ENCODE measurements at places on chromosomes 5 and 9.

DNA sequence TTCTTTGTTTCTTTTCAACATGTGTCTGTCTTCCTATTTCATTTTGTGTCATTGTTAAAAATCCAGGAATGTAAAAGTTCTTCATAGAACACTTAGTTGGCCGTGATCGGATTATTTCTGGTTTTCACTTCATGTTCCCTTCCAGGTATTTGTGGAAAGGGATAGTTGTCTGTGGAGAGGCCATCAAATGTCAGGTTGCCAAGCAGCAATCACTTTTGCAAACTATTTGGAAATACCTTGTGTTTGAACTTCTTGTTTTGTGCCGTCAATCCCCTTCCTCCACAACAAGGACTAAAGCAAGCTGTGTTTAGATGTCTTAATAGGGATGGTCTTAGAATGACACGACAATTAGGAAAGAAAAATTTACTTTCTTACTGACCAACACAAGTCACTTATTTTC lies 116.9 kb upstream of the MPDZ start:
- no peak for DNase-seq

DNA sequence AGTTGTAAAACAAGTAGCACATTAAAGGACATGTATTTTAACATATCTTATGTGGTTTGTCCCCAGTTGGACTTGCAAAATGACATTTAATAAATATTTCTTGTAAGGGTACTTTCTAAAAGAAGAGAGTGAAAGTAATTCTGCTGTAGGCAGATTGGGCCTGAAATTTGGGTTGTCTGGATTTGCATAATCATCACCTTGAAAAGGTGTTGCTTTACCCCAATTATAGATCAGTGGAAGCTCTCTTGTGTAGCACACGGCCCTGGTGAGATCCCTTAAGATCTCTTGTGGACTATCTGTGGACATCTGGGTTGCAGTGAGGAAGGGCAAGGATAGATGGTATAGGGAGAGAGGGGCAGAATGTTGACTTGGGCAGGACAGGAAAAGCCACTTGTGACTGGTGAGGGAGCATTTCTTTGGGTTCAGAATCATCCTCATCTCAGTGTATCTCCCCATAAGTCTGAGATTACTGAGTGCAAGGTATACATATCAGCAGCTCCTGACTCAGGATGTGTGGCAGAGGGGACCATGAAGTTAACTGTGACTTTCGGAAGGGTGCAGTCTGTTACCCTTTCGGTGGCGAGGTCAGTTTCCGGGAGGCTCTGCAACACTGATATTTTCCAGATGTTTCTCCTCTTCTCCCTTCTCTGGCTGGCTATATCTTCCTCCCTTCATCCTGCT lies 2.0 kb upstream of the TNFAIP8 start:
- DNase-seq: no peak

DNA sequence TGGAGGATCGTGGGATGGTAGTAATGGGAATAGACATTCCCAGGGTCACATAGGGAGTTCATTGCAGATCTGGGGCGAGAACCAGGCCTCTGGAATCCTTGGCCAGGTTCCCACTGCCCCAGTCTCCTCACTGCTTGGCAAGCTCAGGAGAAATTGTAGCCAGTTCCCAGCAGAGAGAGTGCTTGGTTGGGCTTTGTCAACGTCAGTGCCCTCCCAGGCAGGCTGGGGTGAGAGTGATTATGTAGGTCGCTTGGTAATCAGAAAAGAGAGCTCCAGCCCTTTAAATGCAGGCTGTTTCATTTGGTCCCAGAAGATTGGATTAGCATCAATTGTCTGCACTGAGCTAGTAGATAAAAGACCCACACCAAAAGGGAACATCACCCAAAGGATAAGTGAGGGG lies 51.8 kb upstream of the GALNT10 start:
- DNase-seq: peak; percentile 76

DNA sequence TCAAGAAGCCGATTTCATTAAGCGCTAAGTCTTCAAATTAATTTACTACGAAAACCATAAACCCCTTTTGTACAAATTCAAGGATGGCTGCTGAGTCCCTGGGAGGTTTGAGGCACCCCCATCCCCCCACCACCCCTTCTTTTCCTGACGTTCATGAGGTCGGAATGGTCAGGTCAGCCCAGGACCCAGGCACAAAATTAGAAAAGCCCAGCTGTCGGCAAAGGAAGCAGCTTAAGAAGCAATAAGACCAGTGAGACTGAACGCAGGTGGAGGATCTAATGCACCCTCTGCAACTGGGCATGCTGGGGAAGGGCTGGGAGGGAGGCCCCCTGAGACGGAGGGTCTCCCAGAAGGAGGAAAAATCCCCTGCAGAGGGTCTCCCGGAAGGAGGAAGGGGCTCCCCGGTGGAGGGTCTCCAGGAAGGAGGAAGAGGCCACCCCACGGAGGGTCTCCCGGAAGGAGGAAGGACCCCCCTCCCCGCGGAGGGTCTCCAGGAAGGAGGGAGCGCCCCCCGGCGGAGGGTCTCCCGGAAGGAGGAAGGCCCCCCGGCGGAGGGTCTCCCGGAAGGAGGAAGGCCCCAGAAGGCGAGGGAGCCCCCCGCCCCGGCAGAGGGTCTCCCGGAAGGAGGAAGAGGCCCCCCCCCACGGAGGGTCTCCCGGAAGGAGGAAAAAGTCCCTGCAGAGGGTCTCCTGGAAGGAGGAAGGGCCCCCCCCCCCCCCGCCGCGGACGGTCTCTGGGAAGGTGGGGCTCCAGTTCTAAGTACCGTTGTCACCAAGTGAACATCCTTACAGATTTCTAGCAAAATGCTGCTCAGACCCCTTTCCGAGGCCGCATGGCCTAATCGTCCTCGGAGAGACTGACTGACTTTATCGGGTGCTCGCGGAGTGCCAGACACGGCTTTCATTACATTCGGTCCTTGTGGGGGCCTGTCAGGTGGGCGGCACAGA lies 74.4 kb upstream of the FCN1 start:
- no peak for DNase-seq

- DNase-seq: no peak
Observed at GRCh38 chr9:104899759-104900247, 28.2 kb downstream of the ABCA1 start.

DNA sequence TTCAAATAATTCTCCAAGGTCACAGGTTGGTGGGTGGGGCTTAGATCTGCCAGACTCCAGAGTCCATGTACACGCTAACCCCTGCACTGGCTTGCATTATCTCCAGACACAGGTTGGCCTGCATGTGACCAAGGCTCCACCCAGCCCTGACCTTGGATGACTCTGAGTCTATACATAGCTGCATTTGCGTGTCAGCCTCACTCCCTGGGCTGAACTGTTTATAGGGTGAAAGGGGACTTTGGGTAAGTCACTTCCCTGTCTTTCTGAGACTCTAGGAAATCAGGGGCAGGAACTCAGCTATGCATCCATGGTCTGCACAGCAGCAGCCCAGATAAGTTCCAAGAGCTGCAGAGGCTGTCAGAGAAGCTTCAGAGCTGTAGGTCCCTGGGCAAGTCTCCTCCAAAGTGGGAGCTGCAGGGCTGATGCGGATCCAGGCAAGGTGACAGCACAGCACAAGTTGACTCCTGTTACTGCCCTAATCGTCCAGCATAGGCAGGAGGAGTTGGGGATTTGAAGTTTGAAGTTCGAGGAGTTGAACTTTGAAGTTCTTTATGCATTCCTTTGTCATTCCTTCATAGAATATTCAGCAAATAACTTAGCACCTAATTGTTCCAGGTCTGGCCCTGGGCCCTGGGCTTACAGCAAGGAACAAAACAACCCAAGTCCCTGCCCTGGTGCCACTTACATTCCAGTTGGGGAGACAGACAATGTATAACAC lies 53.4 kb downstream of the SLC22A5 start:
- peak; percentile 69 for DNase-seq

DNA sequence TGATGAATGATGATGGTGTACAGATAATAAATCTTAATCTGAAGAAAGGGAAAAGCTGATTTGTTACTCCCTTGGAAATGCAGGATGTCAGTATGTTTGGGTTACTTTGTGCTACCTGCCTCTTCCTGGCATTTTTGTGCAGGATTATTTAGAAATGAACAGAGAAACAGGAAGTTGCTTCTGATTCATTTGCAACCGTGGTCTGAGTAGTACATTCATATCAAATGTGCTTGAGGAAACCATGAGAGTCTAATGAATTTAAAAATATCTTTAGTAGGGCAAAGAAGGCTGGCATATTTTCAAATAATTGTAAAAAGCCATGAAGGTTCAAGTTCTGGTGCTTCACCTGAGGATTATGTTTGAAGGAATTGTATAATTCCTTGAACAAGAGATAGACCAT lies 391.6 kb downstream of the TMEM161B start:
- no peak for DNase-seq

GRCh38 chr9:128056086-128056485 lies 11.0 kb downstream of the NAIF1 start:
- DNase-seq: no peak

DNA sequence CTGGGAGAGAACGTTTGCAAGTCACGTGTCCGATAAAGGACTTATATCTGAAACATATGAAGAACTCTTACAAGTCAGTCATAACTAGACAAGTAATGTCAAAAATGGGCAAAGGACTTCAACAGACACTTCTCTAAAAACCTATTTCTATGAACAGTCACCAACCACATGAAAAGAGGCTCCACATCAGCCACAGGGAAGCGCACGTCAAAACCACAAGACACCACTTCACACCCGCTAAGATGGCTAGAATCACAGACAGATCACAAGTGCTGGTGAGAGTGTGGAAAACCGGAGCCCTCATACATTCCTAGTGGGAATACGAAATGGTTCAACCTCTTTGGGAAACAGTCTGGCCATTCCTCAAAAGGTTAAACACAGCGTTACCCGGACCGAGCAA lies 11.5 kb upstream of the CARD9 start:
- DNase-seq: no peak

GRCh38 chr5:10607666-10608073 lies 43.8 kb downstream of the ANKRD33B start:
- DNase-seq: peak; percentile 90

DNA sequence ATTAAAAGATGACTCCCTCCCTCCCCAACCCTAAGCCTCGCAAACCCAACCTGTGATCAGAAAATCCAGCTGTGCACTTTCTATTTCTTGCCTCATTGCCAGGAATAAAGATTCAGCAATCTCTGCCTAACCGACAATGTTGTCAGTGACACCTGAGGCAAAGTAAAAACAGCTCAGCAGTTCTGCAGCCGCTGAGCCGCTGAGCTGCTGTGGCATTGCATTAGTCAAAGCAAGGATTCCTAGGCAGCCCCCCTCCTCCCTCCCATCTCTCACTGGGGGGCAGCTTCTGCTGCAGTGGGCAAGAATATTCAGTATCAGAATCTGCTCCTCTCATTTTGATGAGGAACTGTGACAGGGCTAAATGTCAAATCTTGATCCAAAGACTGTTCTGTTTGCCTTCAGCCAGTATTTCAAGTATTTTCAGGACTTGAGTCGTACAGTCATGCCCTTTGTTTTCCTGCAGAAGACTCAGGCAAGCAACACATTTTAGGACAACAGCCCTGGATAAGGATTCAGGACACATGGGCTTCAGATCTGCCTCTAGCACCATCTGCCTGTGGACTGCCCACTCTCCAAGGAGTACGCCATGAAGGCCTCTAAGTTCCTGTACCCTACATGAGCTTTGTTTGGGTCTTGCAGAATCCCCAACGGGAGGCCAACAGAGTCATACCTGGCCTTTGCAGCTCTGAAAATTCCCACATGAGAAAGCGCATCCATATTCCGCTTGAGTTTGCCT lies 41.1 kb upstream of the DAP start:
- DNase-seq: peak; percentile 28

DNA sequence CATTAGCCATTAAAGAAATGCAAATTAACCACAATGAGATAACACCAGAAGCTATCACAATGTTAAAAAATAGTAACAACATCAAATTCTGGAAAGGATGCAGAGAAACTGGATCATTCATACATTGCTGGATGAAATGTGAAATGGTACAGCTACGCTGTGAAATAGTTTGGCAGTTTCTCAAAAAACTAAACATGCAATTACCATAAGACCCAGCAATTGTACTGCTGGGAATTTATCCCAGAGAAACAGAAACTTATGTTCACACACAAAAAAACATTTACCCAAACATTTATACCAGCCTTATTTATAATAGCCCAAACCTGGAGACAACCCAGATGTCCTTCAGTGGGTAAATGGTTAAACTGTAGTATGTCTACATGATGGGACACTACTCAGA lies 592.9 kb downstream of the ZNF608 start:
- DNase-seq: no peak

DNA sequence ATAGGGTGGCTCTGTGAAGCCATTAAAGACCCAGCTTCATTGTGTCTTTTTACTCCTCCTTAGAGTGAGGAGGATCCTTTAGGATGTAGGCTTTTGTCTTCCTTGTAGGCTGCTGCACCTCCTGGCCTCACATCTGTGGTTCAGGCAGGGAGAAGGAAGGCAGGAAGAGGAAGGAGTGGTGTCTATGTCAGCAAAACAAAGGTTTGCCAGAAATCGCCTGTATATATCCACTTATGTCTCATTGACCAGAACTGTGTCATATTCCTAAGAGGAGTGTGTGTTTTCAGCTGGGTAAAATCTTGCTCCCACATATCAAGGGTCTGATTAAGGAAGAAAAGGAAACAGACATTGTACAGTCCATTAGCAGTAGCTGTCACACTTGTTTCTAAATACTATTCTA lies 213.8 kb downstream of the ARHGAP26 start:
- no peak for DNase-seq

- no peak for DNase-seq
Observed at GRCh38 chr5:87776785-87777184, 364.1 kb upstream of the CCNH start.

- DNase-seq: peak; percentile 93
Observed at GRCh38 chr5:56176155-56176798, 56.9 kb downstream of the ANKRD55 start.

DNA sequence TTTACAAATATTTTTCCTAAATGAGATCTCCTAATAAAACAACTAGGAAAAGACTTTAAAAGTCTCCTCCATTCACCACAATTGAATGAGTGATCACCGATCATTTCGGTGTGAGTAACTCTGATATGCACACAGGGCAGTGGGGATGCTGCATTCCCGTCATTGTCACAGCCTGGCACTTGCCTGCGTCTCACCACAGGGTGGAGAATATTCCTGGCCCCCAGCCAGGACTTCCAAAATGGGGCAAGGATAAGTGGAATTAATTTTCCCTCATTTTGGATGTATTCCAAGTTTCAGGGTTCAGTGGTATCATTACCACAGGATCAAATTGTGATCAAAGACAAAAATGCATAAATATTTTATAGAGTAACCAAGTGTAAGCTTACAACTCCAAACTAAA lies 107.1 kb downstream of the CTNND2 start:
- no peak for DNase-seq

GRCh38 chr5:81626524-81626923 lies 124.4 kb downstream of the SSBP2 start:
- peak; percentile 80 for DNase-seq
